Amniotic epithelial cell (primary cell): ENCODE measurements at places on chromosomes 16 and 17.

GRCh38 chr16:13919330-13919682 is 648 bp upstream of the ERCC4 start:
- peak; percentile 39 for DNase-seq

DNA sequence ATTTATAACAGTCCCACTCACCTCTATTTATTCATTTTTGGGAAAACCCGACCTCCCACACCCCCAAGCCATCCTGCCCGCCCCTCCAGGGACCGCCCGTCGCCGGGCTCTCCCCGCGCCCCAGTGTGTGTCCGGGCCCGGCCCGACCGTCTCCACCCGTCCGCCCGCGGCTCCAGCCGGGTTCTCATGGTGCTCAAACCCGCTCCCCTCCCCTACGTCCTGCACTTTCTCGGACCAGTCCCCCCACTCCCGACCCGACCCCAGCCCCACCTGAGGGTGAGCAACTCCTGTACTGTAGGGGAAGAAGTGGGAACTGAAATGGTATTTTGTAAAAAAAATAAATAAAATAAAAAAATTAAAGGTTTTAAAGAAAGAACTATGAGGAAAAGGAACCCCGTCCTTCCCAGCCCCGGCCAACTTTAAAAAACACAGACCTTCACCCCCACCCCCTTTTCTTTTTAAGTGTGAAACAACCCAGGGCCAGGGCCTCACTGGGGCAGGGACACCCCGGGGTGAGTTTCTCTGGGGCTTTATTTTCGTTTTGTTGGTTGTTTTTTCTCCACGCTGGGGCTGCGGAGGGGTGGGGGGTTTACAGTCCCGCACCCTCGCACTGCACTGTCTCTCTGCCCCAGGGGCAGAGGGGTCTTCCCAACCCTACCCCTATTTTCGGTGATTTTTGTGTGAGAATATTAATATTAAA is 638 bp upstream of the TMEM88 start:
- no peak for DNase-seq

DNA sequence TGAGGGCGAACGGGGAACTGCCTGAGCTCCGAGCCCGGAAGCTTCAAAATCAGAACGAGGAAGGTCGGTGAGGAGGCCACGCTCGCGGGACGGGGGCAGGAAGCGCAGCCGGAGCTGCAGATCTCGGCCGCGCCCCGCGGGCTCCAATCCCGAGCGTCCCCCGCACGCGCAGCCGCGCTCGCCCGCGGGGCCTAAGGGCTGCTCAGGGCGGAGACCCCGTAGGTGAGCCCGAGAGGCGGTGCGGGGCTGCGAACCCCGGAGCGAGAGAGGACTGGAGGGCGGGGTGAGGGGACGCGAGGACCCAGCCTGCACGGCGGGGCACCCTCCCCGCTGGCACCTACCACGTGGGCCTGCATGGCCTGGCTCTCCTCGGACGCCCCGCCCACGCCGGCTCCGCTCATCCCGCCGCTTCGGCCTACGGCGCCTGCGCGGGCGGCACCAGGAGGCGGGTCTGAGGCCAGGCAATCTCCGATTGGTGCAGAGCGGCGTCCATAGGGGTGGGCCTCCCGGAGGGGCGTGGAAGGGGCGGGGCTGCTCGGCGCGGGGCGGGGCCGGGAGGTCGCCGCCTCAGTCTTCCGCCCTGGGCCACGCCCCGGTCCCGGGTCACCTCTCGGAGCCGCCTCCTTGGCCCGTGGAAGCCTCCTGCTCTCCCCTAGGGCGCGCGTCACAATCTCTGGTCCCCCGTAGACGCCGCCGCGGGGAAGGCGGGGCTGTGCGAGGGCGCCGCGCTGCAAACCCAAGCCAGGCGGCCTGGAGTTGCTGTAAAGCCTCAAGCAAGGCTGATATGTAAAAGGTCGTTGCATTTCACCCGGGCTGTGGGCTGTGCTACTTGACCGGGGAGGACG is 27.8 kb upstream of the METRNL start:
- DNase-seq, result peak; percentile 92

DNA sequence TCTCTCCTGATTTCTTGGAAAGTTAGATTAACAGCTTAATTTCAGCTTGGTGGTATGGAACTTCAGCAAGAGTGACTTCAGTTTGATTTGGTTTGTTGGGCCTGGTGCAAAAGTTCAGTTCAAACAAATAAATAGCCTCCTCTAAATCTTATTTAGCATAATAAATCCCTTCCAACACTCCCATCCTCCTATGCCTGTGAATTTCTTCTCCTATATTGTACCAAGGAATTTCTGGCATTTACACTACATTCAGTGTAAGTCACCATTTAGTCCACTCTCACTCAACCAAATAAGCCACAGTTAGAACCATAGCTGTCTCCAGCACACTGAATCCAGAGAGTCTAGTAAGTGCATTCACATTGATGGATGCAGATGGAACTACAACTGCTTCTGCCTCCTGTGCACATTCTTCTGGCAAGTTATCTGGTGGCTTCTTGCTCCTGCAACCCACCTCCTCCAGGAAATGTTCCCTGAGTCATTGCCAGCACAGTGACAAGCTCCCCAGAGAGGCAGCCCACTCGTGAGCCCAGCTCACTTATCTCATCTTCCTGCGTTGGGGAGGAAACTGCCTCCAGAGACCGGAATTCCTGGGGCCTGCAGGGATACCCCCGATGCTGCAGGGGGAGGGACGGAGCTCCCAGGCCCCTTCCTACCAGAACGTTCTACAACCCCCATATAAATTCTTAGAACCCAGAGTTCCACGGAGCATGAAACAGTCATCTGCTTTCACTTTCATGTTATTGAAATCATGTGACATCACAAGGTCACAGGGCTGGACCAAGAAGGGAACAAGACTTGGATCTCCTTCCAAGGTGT is 318.3 kb downstream of the PHKB start:
- peak; percentile 64 for DNase-seq

DNA sequence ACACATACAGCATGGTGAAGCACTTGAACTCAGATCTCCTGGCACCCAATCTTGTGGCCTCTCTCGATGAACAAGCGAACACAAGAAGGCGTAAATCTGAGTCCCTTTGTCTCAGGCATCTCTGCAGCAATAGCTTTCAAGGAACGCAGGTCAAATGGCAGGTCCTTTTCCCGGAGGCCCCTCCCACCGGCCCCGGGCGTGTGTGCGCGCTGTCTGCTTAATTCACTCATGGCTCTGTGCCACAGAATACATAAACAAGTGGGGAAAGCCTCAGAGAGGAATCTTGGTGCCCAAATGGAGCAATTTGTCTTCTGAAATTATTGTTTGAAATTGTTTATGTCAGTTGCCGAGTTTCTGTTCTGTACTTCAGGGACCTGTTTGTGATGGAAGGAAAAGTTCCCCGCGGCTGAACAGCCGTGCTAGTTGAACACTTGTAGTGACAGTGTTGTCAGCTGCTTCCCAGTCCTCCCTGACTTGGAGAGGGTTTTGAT is 14.8 kb downstream of the MYOCD start:
- peak; percentile 27 for DNase-seq
